Amniotic stem cell (primary cell): ENCODE measurements at places on chromosomes 1 and 21.

DNA sequence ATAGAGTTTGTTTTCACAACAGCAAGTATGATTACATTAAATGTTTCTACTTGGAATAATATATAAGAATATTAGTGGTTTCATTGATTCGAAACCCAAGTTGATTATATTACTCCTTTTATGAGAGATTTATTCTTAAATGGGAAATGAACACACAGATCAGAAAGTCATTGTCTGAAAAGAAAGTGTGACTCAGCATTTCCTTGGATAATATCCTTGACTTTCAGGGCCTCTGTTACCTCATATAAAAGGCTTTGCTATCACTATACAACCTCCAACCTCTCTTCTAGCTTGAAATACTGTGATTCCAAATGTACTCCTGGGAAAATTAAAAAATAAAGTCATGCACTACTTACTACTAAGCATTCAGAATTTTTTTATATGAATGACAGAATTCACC lies 295.3 kb upstream of the LYPLAL1 start:
- no peak for DNase-seq

DNA sequence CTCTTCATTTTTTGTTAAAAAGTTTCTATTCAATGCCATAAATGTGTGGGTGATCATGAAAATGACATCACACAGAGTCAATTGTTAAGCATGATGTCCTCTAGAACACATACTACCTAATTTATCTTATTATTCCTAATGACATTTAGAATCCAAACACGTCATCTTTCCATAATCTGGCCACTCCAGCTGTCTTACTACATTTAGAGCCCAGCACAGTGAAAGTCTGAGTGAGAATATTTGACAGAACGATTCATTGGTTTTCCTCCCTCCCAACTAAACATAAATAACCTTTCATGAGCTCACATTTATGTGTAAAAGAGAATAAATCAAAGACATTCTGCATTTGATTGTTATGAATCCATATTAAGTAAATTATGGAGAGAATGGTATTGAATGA lies 160.7 kb downstream of the OLFM3 start:
- DNase-seq, result no peak

DNA sequence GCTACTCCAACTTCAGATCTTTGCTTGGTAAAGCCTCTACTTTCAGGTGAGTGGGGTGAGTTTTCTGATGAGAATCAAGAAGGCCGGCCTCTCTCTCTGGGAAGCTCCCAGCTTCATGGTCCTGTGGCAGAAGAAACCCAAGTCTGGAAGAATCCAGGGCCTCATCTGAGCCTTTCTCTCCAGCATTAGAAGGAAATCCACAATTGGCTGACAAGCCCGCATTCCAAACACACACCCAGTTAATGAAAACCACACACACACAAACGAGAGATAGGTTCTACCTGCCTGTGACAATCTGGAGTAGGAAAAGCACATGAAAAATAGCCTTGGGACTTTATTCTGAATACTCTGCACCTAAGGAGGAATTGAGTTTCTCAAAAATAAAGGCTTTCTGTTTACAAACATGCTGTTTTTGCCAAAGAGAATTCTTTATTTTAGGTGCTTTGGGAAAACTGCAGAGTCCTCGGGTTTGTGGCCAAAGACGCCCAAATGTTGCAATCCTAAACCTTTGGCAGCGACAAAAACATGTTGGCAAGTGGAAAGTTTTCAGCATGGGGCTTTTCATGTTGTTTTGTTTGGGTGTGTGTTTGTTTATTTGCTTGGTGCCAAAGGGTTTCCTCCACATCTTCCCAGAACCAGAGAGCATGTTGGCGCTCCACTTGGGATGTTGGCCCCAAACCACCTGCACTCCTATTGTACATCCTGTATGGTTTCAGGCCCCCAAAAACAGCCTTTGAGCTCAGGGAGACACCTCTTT lies 216.2 kb downstream of the SETD4 start:
- DNase-seq, result no peak

- no peak for DNase-seq
Measured at GRCh38 chr21:42151148-42151947, 67.6 kb upstream of the ABCG1 start.

DNA sequence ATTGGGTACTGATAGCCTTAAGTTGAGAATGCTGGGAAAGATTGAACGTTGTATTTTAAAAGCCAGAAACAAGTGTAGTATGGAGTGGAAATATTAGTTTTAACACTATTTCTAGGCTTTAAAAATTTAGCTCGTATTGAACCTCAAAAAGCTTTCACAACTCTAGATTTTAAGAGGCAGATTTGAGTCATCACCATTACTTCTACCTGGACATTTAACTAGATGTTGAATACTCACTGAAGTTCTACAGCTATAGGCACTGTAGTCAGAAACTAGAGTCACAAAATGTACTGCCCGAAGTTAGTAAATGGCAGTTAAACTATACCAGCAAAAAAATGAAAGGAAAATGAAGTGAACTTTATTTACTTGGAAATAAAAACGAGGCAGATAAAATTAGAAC lies 96.5 kb downstream of the NEK7 start:
- DNase-seq, result no peak

DNA sequence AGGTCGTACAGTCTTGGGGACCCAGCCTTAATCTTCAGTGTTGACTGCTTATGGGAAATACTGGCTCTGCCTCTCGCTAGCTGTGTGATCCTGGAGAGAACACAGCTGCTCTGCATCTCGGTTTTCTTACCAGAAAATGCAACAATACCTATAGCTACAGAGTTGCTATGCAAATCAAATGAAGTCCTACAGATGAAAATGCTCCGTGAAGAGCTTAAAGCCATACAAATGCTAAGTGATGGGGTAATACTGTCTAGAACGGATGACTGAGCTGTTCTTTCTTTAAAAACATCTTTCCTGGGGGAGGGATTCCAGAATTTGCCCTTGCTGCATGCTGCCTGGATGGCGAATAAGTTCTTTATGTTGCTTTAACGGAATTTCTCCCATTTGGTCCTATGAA lies 132.0 kb downstream of the ZBTB18 start:
- DNase-seq, result no peak

DNA sequence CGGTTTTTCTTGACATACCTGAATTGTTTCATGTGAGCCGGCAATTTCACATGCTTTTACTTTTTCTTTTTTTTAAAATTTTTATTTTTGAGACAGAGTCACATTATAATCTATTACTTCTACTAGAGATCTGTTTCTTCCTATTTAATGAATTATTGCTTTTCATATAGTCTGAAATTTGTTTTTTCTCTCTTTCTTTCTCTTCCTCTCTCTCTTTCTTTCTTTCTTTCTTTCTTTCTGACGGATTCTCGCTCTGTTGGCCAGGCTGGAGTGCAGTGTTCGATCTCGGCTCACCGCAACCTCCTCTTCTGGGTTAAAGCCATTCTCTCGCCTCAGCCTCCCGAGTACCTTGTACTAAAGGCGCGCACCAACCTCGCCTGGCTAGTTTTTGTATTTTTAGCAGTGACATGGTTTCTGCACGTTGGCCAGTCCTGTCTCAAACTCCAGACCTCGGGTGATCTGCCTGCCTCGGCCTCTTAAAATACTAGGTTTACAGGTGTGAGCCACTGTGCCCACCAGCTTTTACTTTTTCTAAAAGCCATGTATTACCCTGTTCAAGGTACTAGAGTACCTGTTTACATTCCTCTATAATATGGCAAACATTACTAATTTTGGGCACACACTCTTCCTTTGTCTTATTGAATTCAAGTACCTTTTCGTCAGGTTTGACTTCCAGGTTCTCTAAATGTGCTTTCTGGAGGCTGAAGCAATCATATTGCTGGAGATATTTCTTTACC lies 86.5 kb upstream of the RHOU start:
- no peak for DNase-seq

DNA sequence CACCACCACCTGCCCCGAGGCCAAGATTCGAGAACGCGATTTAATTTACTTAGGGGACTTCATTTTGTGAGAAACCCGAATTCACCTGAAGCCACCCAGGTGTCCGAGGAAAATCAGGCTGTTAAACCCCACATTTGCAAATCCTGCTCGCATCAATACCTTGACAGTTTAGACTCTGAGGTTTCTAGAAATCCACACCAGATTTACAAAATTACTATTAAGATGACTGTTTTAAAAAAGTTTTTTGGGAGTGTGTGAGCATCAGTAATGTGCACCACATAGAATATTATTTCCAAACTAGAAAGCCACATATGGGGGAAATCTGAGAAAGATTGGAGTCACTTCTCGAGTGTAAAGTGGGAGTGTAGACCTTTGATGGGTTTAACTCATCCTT lies 685 bp downstream of the RIMKLA start:
- no peak for DNase-seq

DNA sequence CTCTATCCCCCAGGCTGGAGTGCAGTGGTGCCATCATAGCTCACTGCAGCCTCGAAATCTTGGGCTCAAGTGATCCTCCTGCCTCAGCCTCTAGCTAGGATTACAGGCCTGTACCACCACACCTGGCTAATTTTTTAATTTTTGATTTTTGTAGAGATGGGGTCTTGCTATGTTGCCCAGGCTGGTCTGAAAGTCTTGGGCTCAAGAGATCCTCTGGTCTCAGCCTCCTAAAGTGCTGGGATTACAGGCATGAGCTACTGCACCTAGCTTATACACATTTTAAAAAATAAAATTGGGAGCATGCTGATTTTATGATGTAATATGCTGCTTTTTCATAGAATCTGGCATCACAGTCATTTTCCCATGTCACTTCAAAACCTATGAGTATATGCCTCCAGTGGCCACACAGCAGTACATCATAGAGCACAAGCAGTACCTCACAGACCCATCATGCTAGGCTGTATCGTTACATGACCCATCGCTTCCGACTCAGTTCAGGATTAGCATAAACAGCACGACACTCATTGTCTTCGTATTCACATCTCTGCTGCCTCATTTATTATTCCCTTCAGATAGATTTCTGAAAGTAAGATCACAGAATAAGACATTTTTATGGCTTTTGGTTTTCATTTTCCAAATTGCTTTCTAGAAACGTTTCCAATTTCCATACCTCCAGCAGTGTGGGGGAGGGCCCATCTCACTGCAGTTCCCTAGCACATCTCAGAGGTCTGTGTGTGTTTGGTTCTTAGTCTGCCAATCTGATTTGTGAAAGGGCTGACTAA lies 35.9 kb upstream of the CCSAP start:
- no peak for DNase-seq

- peak; percentile 37 for DNase-seq
Measured at GRCh38 chr1:67713057-67713846, 28.3 kb downstream of the GADD45A start.

- DNase-seq, result no peak
Measured at GRCh38 chr1:236808005-236808404, 12.9 kb downstream of the MTR start.

DNA sequence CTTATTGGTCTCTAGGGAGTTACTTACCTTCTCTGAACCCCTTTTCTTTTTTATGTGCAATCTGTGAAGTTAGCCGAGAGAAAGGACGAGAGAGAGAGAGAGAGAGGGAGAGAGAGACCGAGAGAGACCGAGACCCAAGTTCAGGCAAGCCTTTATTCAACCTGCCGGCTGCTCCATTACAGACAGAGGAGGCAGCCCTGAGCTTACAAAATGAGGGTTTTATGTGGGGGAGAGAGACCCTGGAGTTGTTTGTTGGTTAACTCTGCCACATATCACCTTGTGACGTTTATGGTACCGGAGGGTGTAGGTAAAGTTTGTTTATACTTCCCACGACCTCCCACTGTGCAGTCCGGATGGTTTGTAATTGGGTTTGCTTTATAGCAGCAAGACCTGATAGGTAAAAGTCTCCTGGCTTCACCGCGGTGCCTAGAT lies 1.5 kb upstream of the MCOLN3 start:
- no peak for DNase-seq

GRCh38 chr21:39483917-39484316 lies 32.1 kb downstream of the SH3BGR start:
- peak; percentile 26 for DNase-seq

DNA sequence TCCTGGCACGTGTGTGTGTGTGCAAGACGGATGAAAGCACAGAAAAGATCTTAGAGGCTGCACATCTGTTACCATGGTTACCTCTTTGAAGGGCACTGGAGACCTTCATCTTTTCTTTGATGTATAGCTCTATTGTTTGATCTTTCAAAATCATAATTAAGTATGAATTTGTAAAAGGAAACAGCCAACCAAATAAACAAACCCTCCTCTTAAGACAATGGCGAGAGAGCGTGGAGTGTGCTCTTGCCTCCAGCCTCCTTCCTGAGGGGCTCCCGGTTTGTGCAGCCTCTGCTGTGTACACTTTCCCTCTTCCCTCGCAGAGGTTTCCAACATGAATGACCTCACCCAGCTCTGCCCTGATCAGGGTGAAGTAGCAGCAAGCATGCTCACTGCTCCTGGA lies 27.9 kb downstream of the CACNA1S start:
- DNase-seq, result no peak

DNA sequence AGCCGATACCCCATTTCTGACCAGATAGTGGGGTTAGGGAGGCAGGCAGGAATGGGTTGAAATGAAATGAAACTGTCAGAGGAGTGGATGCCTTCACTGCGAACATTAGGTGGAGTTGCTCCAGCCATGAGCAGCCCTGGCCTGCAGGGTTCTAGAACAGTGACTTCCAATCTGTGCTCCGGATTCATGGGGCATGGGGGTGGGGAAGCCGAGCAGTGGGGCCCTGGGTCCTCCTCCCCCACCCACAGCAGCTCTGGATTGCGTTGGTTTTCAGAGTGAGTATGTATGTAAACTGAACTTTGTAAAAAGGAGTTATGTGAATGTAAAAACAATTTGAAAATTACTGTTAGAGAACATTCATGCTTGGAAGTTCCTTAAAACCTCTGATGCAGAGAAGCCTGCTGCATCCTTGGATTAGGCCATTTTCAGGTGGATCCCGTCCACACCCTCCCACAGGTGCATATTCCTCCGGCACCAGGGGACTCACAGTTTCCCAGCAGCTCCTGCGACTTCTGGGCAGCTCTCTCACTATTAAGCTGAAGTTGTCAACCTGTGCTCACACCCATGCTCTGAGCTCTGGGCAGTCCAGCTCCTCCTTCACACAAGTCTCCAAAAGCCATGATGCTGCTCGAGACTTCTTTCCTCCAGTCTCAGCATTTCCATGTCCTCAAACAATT lies 54.4 kb upstream of the EDN2 start:
- DNase-seq, result no peak

GRCh38 chr1:222926566-222926965 lies 111.7 kb downstream of the DISP1 start:
- no peak for DNase-seq

DNA sequence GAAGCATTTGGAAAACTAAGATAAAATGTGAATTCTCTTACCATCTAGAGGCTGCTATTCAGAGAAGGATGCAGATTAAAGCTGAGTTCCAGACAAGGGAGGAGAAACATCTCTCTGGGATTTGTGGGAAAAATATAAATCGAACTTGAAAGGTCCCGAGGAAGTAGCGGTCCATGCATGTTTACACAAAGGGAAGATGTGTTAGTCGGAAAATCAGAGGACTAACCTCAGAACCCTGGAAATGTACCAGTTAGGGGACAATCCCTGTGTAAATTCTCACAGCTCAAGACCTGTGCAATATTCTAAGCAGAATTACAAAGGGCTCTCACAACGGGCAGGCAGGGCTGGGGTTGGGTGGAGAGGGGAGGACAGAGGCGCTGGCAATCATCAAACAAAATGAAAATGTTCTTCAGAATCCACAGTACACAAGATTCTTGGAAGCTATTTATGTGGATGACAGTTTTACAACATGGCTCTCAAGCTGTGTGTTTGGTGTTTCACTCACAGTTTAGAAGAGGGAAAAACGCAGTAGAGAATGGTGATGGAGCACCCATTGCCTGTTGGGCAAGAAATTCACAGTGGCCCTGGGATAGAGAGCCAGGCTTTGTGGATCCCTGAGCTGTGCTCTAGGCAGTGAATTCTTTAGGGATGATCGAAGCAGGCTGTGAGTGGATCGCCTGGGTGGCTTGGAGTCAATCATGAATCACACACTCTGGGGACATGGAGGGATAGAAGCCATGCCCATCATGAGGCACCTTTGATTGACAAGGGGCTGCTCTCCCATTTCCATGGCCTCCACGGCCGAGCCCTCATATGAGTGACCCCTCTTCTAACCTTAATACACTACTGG lies 47.6 kb downstream of the KCNJ6 start:
- no peak for DNase-seq
